ENCODE measurements at places on chromosomes 1 and 21. TPM values are rescaled to one million over a fixed set of nuclear protein-coding genes. Genes with fewer than 3 reads are reported as not detected.
A peak's percentile ranks its signal among the peaks of the same experiment; 100 is the strongest.

The CFAP74 gene
- total RNA-seq, result not detected

- no peak for DNase-seq
These were observed 26.8 kb upstream of the EFHD2 start for GRCh38 chr1:15382601-15383518.

DNA sequence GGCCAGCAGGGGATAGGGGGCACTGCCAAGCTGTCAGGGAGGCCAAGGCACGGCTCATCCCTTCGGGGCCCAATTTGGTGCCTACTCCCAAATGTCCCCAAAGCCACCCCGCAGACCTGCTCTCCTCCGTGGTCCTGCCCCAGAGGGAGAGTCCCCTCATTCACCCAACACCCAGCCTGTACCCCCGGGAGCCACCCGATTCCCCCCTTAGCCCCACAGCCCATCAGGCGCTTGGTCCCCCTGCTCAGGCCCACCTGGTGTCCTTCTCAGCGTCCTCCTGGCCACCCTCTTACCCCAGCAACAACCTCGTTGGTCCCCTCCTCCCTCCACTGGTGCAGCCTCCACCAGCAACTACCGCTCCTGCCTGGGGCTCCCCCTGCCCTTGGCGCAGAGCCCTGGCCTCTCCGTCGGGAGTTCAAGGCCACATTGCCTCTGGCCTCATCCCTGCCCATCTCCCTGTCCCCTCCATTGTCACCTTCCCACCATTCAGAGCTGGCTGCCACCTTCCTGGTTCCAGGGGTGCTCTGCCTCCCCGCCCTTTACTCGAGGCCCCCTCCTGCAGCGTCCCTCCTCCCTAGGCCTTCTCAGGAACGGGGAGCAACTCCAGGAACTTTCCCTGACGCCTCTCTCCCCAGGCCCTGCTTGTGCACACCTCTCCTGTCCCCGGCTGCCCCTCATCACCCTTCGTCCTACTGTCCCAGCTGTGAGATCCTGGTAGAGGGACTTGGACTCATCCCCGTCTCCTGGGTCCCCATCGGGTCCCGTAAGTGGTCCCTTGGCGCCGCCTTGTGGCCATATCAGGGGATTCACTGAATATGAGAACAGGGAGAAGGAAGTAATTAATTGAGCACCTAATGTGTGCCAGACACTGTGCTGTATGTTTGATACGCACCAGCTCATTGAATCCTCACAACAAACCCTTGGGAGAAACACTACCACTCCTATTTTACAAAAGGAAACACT is 73.9 kb downstream of the RAP1GAP start:
- no peak for DNase-seq

The PDC gene
- total RNA-seq, result not detected

GRCh38 chr1:192546596-192547190 is 28.9 kb upstream of the RGS1 start:
- no peak for DNase-seq

DNA sequence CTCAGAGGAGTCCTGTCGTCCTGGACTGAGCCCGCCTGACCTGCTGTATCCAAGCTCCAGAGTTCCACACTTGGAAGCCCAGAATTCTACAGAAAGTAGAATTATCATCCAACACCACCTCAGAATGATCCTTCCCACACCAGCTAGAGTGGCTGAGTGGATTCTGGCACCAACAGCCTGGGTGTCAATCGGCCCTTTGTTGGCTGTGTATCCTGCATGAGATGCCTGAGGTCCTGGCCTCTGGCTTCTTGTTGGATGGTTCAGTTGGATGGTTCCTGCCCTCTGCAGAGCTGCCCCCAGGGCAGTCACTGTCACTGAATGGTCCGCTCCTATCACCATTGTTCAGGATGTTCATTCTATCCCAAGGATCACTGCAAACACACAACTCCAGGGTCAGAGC is 49.8 kb downstream of the PGBD5 start:
- DNase-seq, result no peak

- peak; percentile 86 for DNase-seq
These were observed 48.5 kb downstream of the OPRD1 start for GRCh38 chr1:28860332-28861073.

DNA sequence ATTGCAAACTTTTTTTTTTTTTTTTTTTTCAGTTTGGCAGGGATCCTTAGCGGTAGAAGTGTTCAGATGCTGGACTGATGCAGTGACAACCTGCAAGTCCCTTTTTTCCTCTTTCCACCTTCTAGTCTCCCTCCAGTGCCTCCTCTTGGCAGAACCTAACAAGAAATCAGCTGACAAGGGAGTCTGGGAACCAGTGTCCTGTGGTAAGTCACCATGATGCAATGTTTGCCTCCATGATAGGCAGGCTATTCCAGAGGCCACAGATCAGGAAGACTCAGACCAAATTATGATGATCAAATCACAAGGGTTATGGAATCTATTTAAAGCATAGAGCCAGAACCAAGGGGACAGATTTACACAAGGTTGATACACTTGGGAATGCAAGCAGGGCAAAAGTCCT is 3.0 kb upstream of the CD34 start:
- DNase-seq, result no peak

DNA sequence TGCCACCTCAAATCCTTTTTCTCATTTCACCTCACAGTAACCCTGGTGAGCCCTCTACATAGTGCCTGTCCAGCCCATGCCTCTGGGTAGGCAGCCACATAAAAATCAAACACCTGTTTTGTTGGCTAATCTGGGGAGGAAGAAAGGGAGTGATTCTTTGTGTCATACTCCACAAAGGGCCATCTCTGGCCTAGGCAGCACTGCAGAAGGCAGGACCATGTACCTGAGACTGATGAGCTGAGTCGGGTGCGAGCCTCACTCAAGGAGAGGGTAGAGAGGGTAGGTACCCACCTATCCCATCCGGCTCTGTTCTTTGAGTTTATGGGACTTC is 7.8 kb downstream of the TUFT1 start:
- no peak for DNase-seq

- DNase-seq, result no peak
These were observed 51.6 kb upstream of the ZC3H11B start for GRCh38 chr1:219664310-219665029.

- DNase-seq, result no peak
These were observed 44.8 kb upstream of the KCND3 start for GRCh38 chr1:112034277-112034676.

The TNFRSF9 gene
- total RNA-seq, result 0.69 TPM

GRCh38 chr21:30818837-30819610 is 6.0 kb upstream of the KRTAP8-1 start:
- no peak for DNase-seq

GRCh38 chr1:16727190-16728111 is 12.9 kb upstream of the RNU1-4 start:
- DNase-seq, result no peak

GRCh38 chr1:217090060-217090911 is 367.1 kb upstream of the ESRRG start:
- DNase-seq, result no peak

- DNase-seq, result no peak
These were observed 19.0 kb downstream of the WDR4 start for GRCh38 chr21:42860345-42860744.

The MAP7D1 gene
- 280 TPM for total RNA-seq

The TAS1R3 gene
- not detected for total RNA-seq

DNA sequence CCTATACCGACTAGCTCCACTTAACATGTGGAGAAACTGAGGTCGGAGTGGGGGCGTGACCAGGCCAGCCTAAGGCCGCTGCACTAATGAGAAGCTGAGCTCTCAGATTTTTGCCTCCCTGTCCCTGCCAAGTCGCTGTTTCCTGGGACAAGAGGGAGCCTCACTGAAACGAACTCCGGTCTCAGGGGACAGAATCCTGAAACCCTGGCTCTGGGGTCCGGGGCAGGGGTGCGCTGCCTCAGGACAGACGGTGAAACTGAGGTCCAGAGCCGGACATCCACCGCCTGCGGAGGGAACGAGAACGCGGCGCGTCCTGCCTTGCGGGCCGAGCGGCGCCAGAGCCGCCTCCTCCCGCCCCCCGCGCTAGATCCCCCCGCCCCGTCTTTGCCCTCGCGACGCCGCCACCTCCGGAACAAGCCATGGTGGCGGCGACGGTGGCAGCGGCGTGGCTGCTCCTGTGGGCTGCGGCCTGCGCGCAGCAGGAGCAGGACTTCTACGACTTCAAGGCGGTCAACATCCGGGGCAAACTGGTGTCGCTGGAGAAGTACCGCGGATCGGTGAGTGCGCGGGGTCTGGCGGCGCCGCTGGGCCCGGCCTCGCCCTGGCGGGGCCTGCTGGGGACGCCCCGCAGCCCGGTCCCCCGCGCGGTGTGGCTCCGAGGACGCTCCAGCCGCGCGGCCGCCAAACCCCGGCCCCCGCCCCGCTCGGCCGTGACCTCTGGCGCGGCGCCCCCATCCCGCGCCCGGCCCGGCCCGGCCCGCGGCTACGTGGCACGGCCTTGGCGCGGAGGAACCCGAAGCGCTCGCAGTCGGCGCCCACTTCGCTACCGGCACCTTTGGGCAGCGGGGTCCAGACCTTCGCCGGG is at the start of gene GPX7:
TSS of gene GPX7 (plus strand) at position 381 of the 865 bp plus-strand sequence. CDS start at position 420, 39 bp downstream.
- DNase-seq, result no peak

DNA sequence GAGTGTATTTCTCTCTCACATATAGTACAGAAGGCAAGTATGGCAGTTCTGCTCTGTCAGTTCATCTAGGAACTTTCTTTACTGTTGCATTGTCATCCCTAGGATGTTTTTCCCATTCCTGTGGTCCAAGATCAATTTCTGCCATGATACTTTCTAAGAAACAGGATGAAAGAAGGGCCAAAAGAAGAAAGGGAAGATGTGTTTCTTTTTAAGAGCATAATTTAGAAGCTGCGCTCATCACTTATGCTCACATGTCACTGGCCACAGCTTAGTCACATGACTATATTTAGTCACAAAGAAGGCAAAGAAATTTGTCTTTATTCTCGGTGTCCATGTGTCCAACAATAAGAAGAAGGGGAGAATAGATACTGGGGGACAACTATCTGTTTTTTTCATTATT is 7.0 kb upstream of the MAST2 start:
- DNase-seq, result no peak

DNA sequence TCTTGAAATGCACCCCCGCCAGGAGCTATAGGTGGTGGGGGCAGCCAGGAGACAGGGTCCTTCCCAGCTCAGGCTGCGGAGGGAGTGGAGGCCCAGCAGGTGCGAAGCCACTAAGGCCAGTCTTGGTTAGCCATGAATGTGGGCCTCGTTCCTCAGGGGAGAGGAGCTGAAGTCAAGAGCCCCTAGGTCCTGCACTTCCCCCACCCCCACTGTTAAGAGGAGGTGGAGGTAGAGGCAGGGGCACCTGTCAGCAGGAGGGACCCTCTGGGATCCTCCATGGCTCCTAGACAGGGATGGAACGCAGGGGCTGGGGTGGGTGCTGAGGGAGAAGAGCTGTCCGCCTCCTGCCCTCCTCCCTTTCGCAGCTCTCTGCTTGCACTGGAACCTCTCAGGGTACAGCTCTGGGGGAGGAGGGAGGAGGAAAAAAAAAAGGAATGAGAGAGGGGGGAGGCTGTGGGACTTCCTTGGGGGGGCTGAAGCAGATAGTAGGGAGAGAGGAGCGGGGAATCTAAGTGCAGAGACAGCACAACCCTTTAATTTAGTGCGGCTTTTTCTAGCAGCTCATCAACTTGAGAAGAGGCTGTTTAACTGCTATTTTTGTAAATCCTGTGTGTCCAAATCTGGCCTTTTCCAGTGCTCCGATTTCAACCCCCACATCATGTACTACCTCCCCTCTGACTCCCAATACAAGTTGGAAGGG is 37.0 kb downstream of the MATN1 start:
- no peak for DNase-seq

DNA sequence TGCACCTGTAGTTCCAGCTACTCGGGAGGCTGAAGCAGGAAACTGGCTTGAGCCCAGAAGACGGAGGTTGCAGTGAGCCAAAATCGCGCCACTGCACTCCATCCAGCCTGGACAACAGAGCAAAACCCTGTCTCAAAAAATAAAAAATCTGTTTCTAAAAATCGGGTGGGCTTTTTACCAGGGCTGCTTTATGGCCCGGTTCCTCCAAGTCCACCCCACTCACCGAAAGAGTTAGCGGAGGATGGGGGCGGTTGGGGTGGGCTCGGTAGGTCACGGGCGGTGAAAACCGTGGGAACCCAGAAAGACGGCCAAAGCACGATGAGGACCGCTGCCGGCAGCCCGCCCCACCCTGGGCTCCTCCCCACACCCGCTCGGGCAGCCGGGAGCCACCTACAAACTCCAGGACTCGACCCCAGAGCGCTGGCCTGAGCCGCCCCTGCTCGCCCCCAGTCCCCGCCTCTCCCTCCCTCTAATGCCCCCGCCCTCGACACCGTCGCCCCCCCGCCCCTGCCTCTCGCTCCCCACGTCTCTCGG is 846 bp upstream of the PER3 start:
- DNase-seq, result no peak

DNA sequence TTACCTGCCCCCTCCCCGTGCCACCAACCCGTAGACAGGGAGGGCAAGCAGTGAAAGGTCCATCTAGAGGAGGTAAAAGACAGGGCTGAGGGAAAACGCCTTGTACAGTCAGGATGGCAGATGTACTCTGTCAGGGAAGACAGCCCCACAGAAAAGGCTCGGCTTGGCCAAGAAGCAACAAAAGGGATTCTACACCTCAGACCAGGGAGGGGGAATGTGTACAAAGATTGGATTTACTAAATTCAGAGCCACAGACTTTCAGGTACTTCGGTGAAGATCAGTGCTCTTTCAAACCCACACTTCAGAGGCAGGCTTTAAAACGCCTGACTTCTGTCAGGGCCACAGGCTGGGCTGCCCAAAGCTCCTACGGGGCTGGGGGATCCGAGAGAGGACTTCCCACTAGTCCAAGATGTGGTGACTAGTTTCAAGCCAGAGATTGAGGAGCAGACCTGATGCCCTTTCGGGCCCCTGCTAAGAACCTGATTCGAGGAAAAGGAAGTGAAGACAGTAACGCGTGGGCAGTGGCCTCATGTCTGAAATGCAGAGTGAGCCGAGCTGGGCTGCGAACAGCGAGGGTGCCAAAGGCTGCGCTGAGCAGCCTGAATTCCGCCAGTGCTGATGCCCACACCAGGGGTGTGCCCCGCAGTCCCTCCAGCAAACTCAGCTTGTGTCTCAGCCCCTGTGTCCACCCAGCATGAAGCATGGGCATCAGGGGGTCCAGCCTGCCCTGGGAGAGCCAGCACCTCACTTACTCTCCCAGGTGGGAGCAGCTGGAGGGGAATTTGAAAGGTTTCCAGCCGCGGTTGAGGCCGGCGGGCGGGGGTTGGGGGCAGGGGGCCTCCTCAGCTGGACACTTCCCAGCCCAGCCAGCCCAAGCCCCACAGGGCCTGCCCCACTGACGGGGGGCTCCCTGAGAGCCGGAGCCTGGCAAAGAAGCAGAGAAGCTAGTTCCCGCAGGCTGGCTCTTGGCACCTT is 36.2 kb downstream of the KIAA1614 start:
- no peak for DNase-seq

The UBE4B gene
- total RNA-seq, result 30.8 TPM

The GLUL gene
- 137 TPM for total RNA-seq

The NOTCH2NLA gene
- total RNA-seq, result 30.0 TPM

GRCh38 chr1:42931108-42931539 is 27.5 kb downstream of the SLC2A1 start:
- DNase-seq, result no peak

Data from epithelial cell of proximal tubule (primary cell).